GM04503 (cell line): ENCODE measurements at places on chromosomes 12 and 14.

DNA sequence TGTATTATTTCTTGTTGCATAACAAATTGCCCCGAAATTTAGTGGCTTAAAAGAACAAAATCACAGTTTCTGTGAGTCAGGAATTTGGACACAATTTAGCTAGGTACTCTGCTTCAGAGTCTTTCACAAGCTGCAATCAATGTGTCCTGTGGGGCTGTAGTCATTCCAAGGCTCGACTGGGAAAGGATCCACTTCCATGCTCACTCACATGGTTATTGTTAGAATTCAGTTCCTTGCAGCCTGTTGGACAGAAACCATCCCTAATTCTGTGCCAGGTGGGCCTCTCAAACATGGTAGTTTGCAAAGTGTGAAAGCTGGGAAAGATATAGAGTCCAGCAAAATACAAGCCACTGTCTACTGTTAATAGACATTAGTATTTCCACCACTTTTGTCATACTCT lies 59.7 kb upstream of the ARID2 start:
- DNase-seq, result no peak

DNA sequence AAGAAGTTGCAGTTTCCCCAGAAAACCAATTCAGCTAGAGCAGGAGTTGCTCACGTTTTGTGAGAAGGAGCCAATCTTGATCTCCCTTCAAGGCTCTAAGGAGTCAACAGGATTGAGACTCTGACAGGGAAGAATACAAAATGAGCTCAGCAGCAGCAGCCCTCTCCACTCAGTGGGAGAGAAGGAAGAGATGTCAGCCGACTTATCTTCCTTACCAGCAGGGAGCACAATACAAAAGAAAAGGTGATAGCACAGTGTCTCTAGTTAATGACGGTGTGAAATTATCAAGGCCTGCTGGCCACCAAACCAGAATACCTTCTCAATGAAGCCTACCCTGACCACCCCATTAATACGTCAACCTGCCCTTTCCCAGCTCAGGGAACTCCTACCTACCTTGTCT lies 223.6 kb upstream of the TMPO start:
- no peak for DNase-seq

DNA sequence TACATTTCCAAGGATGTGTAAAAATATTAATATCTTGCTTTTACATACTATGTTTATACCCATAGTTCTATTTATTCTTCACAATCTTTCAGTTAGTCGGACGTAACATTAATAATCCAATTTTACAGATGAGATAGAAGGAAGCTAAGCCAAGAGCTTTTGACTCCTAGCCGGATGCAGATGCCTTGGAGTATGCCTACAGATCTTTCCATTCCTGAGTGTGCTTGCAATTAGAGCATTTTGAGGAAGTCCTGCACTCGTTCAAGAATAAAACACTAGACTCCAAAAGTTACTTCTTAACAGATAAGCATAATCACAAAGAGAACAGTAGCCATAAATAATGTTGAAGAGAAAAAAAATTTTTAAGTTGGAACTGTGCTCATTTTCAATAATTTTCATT lies 337.6 kb upstream of the CLEC14A start:
- no peak for DNase-seq

DNA sequence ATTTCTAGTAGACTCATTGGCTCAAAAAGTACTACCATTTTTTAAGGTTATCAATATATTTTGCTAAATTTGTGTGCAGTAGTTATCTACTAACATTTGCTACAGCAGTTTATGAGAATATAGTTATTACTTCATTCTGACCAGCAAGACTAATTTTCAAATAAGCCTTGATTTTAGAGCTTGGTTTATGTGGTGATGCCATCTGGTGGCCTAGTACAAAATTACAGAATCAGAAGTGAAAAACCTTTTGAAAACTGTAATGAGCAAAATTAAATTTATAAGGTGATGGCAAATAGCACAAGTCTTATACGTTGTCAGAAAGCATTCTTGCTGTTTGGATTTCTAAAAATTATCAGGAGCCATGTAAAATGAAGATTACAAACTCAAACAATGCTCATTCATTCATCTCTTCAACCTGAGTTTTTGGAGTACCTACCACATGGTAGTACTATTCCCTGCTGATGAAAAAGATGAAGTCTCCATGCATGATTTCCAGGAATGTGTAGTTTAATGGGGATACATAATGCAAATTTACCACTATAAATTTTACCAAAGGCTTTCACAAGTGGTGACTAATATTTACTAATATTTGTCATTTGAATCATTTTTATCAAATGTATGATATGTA lies 51.0 kb downstream of the MAGOHB start:
- peak; percentile 5 for DNase-seq

DNA sequence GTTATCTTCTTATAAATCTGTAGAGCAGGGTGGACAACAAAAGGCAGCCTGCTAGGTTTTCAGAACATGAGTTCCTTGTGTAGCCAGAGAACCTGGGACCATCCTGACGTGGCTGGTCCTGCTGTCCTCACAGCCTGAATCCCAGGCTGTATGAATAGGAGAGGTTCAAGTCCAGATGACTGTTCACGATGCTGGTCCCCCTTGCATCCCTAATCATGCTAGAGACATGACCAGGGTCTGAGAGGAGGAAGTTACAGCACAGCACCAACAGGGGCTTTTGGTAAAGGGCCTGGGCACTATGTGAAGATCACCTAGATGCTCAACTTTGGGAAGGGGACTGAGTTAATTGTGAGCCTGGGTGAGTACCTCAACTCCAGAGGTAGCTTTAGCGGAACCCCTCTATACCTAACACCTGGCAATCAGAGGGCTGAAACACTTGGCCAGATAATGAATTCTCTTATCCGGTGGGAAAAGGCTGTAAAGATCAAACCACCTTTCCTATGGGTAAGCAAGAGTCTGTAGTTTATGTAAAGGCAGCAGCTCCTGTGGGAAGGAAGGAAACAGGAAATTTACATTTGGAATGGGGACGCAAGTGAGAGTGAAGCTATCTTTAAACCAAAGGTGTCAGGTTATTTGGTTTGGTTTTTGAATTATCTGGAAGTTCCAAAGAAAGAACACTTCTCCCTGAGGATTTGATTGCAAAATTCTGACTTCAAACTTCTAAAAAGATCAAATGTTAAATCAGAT lies 112.8 kb downstream of the DAD1 start:
- DNase-seq, result no peak

- DNase-seq, result no peak
These were observed 1077.6 kb upstream of the FOXG1 start for GRCh38 chr14:27688841-27689444.

GRCh38 chr12:6457220-6457945 lies 5.5 kb downstream of the TAPBPL start:
- DNase-seq, result no peak

GRCh38 chr14:34195964-34196363 lies 245.1 kb upstream of the EGLN3 start:
- DNase-seq, result no peak

- no peak for DNase-seq
These were observed 53.0 kb upstream of the PRMT8 start for GRCh38 chr12:3437986-3438385.

GRCh38 chr12:20931894-20932293 lies 121.4 kb downstream of the SLCO1B3 start:
- DNase-seq, result no peak

- no peak for DNase-seq
These were observed 1973.9 kb upstream of the FLRT2 start for GRCh38 chr14:83556065-83556464.

DNA sequence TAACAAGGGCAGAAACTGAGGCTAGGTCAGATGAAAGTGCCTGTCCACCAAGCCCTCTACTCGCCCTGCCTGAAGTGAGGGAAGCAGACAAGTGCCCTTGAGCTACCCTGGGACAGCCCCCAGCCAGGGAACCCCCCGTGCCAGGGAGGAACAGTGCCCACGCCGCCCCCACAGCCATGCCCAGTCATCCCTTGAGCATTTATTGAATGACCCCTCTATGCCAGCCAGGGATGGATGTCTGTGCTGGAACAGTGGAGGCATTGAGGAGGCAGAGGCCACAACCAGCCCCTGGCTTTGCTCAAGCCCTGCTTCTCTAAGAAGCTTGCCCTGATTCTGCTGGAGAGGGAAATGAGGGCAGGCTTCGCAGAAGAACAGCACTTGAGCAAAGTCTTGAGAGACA lies 3.7 kb upstream of the AQP6 start:
- DNase-seq, result no peak

GRCh38 chr12:129075460-129076208 lies 222.4 kb downstream of the GLT1D1 start:
- no peak for DNase-seq

GRCh38 chr12:57151741-57152630 lies 4.6 kb upstream of the LRP1-AS start:
- peak; percentile 70 for DNase-seq

DNA sequence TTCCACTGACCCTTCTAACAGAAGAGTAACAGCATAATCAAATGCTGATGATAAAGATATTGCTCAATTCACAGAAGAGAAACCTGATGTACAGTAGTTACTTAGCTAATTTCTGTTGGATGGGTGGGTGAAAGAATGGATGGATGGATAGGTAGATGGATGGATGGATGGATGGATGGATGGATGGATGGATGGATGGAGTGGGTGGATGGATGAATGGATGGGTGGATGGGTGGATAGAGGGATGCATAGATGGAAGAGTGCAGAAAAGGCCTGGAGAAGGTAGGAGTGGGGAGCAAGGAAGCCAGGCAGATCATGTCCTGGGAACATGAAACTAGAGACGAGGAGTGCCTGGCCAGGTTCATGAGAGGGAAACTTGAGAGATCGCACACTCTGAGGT lies 520.9 kb downstream of the BCL11B start:
- DNase-seq, result no peak

- no peak for DNase-seq
These were observed 362.6 kb downstream of the BCL11B start for GRCh38 chr14:98909251-98909944.

GRCh38 chr14:104246401-104247335 lies 108.3 kb downstream of the KIF26A start:
- DNase-seq, result no peak

- no peak for DNase-seq
These were observed 435.7 kb upstream of the MDGA2 start for GRCh38 chr14:48111151-48111550.

- no peak for DNase-seq
These were observed 17.3 kb downstream of the BAZ1A start for GRCh38 chr14:34857689-34858449.

DNA sequence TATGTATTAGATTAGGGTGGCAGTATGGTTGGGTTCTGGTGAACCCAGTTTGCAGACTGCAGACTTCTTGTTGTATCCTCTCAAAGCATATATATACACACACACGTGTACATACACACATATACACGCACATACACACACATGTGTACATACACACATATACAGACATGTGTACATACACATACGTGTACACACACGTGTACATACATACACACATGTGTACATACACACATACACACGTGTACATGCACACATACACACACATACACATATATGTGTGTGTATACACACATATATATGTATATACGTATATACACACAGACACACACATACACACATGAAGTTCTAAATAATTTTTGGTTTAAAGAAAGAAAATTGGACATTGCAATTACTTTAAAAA lies 780.2 kb downstream of the FLRT2 start:
- DNase-seq, result no peak

GRCh38 chr14:75835156-75835725 lies 146.6 kb downstream of the TGFB3 start:
- no peak for DNase-seq

- no peak for DNase-seq
These were observed 6.1 kb upstream of the PRKCH start for GRCh38 chr14:61315313-61315712.

- DNase-seq, result no peak
These were observed 138.2 kb downstream of the MON2 start for GRCh38 chr12:62604871-62605270.

- no peak for DNase-seq
These were observed 46.9 kb upstream of the FRS2 start for GRCh38 chr12:69423037-69423905.

DNA sequence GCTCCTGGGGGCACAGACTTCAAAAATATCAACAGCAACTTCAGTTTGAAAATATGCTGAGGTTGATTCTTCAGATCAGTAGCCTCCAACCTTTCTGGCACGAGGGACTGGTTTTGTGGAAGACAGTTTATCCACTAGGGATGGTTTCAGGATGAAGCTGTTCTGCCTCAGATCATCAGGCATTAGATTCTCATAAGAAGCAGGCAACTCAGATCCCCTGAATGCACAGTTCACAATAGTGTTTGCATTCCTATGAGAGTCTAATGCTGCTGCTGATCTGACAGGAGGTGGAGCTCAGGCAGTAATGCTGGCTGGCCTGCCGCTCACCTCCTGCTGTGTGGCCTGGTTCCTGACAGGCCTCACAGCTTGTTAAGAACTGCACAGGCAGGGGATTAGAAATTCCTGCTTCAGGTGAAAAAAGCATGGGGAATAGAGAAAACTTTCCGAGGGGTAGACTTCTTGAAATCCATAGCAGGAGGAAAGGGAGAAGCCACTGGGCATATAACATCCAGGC lies 12.8 kb downstream of the EPYC start:
- no peak for DNase-seq

DNA sequence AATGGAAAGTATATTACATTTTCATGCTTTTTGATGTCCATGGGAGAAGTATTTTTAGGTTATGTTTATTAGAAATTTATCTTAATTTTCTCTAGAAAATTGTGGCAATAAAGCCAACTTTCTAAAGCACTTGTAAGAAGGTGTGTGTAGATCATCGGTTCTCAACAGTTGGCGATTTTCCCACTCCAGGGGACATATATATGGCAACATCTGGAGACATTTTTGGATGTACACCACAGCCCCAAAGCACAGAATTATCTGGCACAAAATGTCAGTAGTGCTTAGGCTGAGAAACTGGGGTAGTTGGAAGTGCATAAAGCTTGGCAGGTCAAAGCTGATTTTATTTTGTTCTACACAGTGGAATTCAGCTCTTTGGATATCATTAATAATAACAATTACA lies 86.9 kb downstream of the FLRT2 start:
- DNase-seq, result no peak

- peak; percentile 32 for DNase-seq
These were observed 146.8 kb upstream of the LRIG3 start for GRCh38 chr12:59067083-59067482.
